ENCODE measurements at places on chromosomes 2 and 18. TPM values are rescaled to one million over a fixed set of nuclear protein-coding genes. Genes with fewer than 3 reads are reported as not detected.

Gene TTC21B
- total RNA-seq, result 30.0 TPM

DNA sequence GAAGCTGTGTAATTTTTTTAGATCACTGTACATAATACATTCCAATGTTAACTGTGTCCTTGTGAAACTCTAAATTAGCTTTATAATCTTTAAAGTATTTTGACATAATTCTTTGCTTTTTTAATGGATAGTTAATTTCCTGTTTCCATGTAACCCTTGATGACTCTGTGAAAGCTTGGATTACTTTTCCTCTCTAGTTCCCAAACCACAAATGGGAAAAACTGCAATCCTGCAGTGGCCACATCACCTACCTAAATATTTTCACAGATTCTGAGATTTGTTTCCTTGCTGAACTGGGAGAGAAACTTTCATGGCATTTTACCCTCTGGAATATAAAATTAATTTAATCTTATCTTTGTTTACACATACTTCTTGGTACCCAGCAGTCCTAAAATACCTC, 161.6 kb upstream of the CCDC68 start:
- no peak for DNase-seq

Gene TRPM8
- not detected for total RNA-seq

GRCh38 chr2:218882866-218883366, 2.3 kb downstream of the WNT10A start:
- DNase-seq, result no peak

- no peak for DNase-seq
These were observed 61.9 kb downstream of the RRM2 start for GRCh38 chr2:10184421-10184820.

Gene ABCB11
- total RNA-seq, result not detected

Gene ITGA4
- 0.07 TPM for total RNA-seq

- no peak for DNase-seq
These were observed 18.0 kb downstream of the TWIST2 start for GRCh38 chr2:238865744-238866355.

DNA sequence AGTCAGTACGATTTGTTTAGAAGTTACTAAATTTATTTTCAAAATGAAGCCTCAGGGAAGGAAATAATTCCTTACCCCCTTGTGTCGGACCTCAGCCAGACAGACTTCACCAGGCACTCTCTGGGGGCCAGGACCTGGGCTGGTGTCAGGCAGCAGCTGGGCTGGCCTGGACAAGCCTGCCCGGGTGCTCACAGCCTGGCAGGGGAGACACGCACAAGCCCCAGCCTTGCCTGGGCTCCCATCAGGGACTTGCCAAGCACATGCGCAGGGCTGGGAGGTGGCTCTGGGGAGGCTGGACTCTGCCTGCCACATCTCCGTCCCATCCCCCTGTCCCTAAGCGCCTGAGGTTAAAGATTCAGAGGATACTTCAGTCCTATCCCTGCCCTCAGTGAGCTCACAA, 56.8 kb upstream of the HS6ST1 start:
- DNase-seq, result no peak

Gene RPIA
- total RNA-seq, result 13.4 TPM

- no peak for DNase-seq
These were observed 104.6 kb downstream of the PTPN4 start for GRCh38 chr2:119864318-119864717.

DNA sequence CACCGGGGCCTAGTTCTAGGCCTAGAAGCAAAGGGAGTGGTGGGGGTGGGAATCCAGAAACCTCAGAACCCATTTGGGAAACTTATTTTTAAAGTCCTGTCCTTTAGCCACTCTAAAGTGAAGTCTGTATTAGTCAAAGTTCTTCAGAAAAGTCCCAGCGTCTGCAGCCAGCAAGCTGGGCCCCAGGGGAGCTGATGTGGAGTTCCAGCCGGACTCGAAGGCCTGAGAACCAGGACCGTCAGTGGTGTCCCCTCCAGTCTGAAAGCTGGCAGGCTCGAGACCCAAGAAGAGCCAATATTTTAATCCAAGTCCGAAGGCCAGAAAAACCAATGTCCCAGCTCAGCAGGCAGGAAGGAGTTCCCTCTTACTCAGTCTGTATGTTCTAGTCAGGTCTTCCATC, 32.4 kb downstream of the ID2 start:
- no peak for DNase-seq

DNA sequence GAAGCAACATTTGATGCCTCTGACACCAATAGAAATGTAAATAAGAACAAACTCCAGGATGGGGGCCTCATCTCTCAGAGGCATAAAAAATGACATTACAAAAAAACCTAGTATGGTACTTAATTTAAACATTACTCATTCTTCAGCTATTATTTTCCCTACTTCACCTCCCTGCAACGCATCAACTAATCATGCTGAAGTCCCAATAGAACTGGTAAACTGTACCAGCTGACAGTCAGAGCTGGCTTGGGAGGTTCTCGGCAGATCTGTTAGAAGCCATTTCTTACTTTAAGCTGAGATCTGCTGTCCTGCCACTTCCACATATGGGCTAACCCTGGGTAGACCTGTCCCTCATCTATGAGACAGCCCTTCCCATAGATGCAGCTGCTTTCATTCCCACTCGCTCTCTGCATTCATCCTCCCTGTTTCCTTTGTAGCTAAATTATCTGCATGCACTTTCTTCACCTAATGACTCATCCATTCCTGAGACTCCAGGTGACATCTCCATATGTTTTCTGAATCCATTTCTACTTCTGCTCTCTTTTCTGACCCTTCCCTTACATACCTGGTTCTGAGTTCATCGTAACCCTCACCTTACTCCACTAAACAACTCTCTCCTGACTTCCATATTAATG, 108.1 kb downstream of the AOX1 start:
- DNase-seq, result no peak

GRCh38 chr2:39772086-39772811, 6.8 kb downstream of the THUMPD2 start:
- DNase-seq, result no peak

Gene CAPN14
- total RNA-seq, result not detected

GRCh38 chr2:10487081-10487740, 39.1 kb upstream of the ODC1 start:
- DNase-seq, result no peak

GRCh38 chr2:115880558-115880957, 1438.1 kb downstream of the DPP10 start:
- DNase-seq, result no peak

GRCh38 chr2:190791347-190791975, 89.2 kb upstream of the GLS start:
- DNase-seq, result no peak

Gene LAMA1
- 222 TPM for total RNA-seq

Gene TGIF1
- 178 TPM for total RNA-seq

DNA sequence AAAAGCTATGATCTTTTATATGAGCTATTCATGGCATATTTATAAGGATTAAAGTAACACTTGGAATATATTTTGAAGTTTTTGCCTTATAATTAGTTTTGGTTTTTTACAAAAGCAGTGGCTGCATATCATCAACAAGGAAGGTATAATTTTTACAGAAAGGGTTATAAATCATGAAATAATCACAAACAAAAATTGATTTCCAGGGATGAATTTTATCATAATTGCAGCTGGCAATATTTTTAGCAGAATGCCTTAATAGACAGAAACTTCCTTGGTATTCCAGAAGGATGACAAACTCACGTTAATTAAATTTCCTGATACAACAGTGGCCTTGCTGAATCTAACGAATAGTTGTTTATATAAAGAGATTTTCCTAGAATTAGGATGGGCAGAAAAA, 260.5 kb upstream of the SLC39A10 start:
- DNase-seq, result no peak

Gene DSC2
- 13.3 TPM for total RNA-seq

DNA sequence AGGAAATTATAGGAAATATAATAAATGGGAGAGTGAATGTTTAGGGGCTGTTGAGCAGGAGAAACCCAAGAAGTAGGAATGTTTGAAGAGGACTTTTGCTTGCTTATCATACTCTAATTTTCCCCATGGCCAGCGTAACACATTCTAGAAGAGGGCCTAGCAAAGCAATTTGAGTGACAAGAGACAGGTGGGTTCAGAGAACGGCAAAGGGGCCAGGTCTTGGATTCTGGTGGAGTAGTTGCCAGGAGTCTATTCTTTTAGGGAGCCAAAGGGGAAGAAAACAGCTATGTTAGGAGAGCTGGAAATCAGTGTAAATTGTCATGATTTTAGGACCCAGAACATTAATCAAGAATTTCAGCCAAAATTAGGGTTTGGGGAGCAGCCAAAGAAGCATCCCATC, 96.5 kb downstream of the COL5A2 start:
- no peak for DNase-seq

Gene CCDC68
- 64.8 TPM for total RNA-seq

Gene ITPRIPL1
- not detected for total RNA-seq

Gene TCF23
- not detected for total RNA-seq

Gene LAMA3
- total RNA-seq, result 3.9 TPM

Gene EPG5
- 9.0 TPM for total RNA-seq

Gene CYP26B1
- total RNA-seq, result 0.94 TPM

- DNase-seq, result peak; percentile 47
These were observed at the start of gene PPP4R1 for GRCh38 chr18:9614401-9615279. PPP4R1 (minus strand) TSS chr18:9614559; CDS start chr18:9614484, 75 bp downstream.

Gene FAM228A
- not detected for total RNA-seq

- no peak for DNase-seq
These were observed 15.6 kb upstream of the ASAP2 start for GRCh38 chr2:9191041-9191481.

DNA sequence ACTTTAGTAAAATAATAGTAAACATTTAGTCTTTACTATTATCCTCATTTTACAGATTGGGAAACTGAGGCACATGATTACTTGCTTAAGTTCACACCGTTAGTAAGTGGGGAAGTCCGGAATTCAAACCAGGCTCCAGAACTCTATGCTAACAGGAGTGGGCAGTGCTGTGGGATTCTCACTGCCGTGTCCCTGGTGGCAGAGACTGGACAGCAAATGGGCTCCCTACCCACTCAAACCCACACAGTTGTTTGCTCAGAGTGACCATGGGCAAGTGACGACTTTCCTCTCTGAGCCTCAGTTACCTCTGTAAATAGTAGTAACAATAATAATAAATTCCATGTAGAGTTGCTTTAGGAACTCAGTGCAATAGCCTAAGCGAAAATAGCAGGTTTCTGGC, 24.0 kb downstream of the MAIP1 start:
- no peak for DNase-seq

- no peak for DNase-seq
These were observed 19.0 kb upstream of the MYO1B start for GRCh38 chr2:191226196-191226595.

GRCh38 chr18:21184396-21184996, 57.5 kb upstream of the GREB1L start:
- no peak for DNase-seq

DNA sequence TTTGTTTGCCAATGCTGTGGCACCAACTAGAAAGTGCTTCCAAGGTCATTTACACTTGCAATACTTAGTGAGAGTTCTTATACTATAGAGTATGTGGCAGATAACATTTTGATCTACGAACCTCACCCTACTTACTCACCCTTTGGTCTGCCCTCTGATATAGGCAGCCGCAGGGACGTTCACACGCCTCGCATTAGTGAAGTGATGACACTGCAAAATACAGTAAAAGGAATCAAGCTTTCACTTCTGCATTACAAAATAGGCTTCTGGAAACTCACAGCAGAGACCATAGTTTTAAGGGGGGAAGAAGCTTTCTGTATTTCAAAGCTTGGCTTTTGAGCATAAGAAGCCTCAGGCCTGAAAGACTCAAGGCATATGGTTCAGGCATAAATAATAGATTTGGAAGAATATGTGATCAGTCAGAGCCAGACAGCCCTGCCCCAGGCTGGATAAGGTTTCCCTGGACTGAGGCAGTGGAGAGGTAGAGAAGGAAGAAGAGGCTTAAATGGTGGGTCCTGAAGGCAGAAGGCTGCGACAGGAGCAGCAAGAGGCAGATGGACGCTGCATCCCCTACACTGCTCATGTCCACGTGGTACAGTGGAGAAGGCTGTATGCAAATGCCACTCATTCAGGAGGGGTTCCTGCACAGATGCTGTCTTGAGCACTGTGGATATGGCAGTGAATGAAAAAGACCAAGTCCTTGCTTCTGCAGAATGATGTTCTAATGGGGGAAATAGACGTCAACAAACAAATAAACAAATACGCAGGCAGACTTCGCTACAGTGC, 63.1 kb downstream of the FECH start:
- no peak for DNase-seq

DNA sequence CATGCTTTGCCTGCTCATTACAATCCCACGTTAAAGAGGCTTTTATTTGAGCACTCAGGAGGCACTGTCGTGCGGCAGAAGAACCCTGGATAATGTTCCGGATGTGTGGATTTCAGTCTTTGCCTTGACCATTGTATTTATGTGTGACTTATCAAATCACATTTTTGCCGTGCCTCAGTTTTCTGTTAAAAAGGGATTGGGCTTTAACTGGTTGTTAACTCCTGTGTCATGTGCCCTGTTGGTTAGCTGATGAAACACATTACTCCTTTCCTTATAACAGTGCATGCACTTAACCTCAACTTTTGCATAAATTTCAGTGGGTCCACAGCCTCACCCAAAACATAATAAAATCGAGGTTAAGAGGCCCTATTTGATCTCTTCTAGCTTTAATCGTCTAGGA, 52.7 kb downstream of the NAB1 start:
- no peak for DNase-seq

GRCh38 chr2:27569398-27569797, 13.4 kb upstream of the ZNF512 start:
- DNase-seq, result no peak

Gene SULT1C4
- not detected for total RNA-seq

DNA sequence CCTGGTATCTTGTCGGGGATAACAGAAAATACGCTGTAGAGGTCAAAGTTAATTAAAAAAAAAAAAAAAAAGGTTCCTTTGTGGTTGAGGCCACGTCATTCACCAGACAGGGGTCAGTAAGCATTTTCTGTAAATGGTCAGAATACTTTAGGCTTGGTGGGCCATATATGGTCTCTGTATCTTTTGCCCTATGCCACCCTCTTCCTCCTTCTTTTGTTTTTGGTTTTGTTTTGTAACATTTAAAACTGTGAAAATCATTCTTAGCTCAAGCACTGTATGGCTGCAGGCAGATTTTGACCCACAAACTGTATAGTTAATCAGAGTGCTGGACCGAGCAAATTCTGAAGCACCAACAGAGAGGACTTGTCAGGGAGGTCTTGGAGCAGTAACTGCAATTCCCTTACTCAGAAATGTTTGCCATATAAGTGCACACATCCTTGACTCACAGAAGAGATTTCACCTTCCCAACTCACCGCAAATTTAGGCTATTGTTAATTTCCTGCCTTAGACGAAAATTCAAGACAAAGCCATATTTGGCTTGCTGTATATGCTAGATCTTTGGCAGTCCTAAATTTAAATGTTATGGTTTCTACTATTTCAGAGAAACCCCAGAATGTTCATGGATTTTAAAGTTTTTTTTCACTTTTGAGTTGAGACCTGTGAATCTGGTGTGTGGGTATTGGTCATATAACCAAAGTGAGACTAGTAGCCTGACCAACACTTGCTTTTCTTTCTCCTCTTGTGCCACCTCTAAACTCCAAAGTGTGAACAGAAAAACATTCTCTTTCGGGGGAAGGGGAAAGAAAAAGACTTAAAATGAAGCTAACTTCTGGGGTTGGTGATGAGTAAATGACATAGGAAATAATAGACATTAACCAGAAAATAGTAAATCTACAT, 65.4 kb downstream of the DOCK10 start:
- no peak for DNase-seq

Gene WDSUB1
- total RNA-seq, result 10.9 TPM

Measured in NCI-H460 (cell line).